Omental fat pad (tissue), 4 donors: ENCODE measurements at places on chromosomes 3 and 15.

GRCh38 chr15:50181201-50181968 is 611 bp upstream of the SLC27A2 start:
- no peak for DNase-seq

- no peak for DNase-seq
Observed at GRCh38 chr15:19973718-19974117, 567.9 kb downstream of the GOLGA6L6 start.

DNA sequence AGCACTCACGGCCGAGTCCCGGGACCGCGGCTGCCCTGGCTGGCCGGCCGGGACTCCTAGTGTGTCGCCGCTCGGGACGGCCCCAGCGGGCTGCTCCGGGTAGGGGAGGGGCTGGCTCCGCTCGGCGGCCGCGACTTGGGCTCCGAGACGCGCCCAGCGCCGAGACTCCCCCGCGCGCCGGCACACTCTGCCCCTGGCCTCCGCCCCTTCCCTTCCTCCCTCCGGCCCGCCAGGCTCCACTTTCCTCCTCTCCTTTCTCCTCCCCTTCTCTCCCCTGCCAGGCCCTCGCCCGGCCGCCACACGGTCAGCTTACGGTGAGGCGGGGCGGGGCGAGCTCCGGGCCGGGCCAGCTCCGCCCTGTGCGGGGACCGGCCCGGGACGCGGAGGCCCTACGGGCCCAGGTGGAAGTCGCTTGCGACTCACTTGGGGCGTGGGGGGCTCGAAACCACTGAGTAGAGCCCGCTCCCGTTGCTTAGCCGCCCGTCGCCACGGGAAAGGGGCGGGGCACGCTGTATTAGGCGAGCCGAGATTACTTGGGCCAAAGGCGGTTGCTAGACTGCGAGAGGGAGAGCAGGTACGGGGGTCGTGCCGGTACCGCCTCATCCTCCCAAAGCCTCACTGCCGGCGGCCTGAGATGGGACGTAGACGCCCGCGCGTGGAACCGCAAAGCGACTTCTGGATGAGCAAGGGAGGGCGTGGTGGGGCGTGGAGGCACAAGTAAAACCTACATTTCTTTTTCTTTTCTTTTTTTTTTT is at the start of gene ITGB5:
TSS of gene ITGB5 (minus strand) at position 189 of the 755 bp plus-strand sequence. CDS start 365 bp downstream, outside the sequence.
- DNase-seq = no peak

- no peak for DNase-seq
Observed at GRCh38 chr3:48505968-48506504, 2.1 kb upstream of the SHISA5 start.

GRCh38 chr3:89179355-89180001 is 72.1 kb downstream of the EPHA3 start:
- no peak for DNase-seq

- DNase-seq = peak; percentile 64
Observed at GRCh38 chr3:107846279-107846852, 244.5 kb downstream of the CD47 start.

GRCh38 chr3:164612751-164613150 is 465.5 kb downstream of the SI start:
- DNase-seq = no peak

GRCh38 chr15:74593122-74593521 is 22.5 kb upstream of the CLK3 start:
- DNase-seq = no peak

DNA sequence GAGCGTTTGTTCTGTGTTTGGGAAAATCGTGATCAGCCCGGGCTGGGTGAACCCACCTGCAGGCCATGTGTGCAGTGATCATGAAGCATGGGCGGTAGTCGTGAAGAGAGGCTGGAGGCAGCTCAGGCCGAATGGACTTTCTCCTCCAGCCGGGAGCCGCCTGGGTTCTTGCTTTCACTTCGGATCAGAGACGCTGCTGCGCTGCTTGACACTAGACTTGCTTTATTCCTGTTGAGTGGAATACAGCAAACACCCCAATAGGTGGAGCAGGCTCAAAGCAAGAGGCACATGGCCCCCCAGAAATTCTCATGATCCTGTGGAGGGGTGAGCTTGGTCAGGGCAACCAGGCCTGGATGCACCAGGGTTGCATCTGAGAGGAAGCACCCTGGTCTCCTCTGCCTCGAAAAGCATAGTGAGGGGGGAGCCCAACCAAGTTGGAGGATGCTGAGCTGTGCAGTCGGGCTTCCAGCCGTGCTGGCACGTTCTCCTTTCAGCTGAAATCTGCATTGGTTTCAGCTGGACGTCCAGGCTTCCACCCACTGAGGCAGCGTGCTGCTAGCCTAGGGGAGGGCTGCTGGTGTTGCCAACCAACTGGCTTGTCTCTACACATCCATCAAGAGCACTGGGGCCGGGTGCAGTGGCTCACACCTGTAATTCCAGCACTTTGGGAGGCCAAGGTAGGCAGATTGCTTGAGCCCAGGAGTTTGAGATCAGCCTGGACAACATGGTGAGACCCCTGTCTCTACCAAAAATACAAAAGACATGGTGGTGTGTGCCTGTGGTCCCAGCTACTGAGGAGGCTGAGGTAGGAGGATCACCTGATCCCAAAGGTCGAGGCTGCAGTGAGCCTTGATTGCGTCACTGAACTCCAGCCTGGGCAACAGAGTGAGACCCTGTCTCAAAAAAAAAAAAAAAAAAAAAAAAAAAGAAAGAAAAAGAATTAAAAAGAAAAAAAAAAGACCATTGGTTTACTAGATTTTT is 2.8 kb upstream of the NRROS start:
- no peak for DNase-seq

DNA sequence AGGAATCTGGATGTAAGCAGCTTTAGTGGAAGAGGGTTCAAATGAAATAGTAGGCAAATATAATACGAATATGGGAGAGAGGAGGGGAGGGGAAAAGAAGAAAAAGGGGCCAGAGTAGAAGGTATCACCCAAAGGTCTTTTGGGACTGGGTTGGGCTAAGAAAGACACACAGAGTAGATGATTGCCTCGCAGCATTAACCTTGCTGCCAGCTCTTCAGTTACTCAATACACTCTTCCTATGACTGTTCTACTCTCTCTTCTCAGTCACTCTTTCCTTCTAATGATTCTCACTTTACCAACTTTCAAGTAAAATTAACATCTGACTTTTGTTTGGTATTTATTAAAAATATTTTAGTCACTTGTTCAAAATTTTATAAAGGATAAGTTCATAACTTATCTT is 52.8 kb downstream of the CLASP2 start:
- DNase-seq = no peak

DNA sequence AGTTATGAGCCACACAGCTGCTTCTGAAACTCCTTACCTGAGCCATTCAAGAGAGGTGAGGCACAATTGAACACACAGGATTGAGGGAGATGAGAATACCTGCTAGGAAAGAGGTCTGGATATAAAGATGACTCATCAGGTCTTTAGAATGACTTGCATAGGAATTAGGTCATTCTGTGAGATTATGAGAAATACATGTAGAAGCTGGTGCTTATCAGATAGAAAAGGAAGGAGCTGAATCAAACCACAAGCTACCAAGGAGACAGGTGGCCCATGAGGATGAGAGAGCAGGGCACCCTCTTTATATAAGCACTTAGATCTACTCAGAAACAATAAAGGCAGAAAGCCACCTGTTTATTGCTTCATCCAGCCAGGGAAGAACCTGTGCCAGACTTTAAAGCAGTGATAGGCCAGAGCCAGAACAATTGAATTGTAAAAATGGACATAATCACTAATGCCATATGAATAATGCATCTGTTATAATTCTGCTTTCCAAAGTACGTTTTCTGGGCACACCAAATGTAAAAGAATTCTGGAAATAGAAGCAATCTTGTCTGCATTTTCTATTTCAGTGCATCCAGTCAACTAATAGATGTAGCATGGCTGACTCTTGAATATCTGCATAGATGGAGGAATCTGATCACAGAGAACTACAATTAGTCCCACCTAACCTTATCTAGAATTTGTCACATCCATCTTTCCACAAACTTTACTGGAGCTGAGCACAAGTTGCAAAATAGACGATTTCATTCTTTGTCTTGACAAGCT is 74.9 kb downstream of the PIK3R4 start:
- DNase-seq = no peak

DNA sequence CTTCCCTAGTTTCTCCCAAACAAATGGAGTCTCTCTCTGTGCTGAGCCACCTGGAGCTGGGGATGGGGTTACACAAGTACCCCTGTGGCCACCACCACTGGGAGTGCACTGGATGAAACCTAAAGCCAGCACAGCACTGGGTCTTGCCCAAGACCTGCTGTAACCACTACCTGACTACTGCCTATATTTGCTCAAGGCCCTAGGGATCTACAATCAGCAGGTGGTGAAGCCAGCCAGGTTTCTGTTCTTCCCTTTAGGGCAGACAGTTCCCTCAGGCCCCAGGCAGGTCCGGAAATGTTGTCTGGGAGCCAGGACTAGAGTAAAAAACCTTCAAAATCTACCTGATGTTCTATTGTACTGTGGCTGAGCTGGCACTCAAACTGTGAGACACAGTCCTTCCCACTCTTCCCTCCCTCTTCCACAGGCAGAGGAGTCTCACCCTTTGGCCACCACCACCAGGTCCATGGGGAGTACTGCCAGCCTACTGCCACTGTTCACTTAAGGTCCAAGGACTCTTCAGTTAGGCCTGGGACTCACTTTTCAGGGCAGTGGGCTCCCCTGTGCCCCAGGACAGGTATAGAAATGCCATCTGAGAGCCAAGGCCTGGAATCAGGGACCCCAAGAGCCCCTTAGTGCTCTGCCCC is 23.8 kb downstream of the C3orf20 start:
- DNase-seq = no peak

DNA sequence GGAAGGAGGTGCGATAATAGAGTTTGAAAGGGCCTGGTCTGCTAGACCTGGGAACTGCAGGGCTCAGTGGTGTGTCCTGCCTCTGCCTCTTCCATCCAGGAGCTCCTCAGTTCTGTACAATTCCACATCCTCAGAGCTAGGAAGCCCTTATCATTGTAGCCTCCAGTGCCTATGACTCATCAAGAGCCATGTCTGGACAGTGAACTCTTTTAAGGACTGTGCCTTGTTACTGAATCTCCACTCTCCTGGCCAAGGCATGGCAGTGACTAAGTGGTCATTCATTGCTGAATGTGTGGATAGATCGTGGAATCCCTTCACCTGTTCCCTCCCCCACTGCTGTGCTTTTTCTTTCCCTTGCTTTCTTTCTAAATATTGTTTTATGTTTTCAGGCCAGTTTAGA is 2.9 kb downstream of the TIMP4 start:
- no peak for DNase-seq

DNA sequence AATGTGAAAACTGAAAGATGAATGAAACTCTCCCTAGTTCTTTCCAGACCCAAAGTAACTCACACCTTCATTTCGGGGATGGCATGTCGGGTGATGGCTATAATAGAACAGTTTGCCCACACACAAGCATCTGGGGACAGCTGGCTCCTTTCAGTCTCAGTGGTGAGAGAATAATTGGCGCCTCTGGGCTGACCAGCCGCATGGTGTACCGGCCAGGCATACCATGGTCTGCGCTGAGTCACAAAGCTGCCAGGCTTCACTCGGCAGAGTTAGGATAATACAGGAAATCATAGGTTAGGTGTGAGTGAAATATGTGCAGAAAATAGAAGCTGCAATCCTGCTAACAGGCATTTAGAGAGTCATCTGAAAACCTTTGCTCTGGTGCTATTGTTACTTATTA is 80.4 kb upstream of the IGF1R start:
- DNase-seq = no peak

DNA sequence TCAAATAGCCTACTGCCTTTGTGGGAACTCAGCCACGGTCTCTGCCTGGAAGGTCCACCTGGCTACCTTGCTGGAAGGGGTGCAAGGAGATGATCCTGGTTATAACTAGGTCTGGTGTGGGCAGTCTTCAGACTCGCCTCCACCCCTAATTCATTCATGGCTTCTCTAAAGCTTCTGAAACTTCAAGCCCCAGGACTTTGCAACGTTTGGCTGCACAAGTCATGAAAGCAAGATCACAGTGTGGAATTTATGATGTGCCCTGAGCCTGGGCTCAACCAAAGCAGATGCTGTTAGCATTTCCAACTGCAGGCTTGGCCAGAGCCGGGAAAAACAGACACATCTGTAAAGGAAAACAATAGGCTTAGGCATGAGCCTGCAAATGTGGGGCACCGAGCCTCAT is 200.4 kb upstream of the WNT5A start:
- no peak for DNase-seq

- no peak for DNase-seq
Observed at GRCh38 chr15:46732060-46732459, 985.2 kb upstream of the SEMA6D start.

GRCh38 chr3:110815008-110815583 is 256.5 kb upstream of the NECTIN3 start:
- DNase-seq = no peak

- no peak for DNase-seq
Observed at GRCh38 chr3:12148183-12148940, 10.3 kb downstream of the TIMP4 start.

DNA sequence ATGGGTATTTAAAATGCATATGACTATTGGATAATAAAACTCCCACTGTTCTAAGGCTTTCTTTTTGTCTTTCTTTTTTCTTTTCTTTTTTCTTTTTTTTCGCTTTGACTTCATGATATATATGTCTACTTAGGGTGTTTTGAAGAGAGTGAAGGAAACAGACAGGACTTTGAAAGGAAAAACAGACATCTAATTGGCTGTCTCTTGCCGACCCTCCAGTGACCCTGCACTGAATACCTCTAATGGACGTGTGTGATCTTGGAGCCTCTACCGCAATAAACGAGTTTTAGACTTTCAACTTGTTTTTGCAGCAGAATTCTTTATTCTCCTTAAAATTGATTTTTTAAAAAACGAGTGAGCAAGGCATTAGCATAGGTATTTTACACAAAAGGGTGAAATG is 158.1 kb upstream of the NR2F2 start:
- DNase-seq = no peak

DNA sequence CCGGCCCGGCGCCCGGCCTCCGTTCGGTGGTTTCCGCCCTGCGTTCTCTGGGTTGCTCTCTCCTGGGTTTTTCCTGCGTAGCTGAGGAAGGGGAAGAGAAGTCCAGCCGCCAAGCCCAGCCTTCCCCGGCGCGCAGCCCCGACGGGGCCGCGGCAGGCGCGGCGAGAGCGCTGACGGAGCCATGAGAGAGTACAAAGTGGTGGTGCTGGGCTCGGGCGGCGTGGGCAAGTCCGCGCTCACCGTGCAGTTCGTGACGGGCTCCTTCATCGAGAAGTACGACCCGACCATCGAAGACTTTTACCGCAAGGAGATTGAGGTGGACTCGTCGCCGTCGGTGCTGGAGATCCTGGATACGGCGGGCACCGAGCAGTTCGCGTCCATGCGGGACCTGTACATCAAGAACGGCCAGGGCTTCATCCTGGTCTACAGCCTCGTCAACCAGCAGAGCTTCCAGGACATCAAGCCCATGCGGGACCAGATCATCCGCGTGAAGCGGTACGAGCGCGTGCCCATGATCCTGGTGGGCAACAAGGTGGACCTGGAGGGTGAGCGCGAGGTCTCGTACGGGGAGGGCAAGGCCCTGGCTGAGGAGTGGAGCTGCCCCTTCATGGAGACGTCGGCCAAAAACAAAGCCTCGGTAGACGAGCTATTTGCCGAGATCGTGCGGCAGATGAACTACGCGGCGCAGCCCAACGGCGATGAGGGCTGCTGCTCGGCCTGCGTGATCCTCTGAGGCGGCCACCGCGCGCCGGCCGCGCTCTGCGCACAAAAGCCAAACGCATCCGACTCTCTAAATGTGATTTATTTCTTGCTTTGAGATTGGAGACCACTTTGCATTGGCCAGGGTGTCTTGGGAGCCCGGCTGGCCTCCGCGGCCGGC is 727 bp downstream of the RAP2B start:
- DNase-seq = no peak
